ENCODE measurements at places on chromosomes 2 and 18.

- DNase-seq = no peak
Observed at GRCh38 chr2:162403884-162404283, 60.0 kb downstream of the GCA start.

DNA sequence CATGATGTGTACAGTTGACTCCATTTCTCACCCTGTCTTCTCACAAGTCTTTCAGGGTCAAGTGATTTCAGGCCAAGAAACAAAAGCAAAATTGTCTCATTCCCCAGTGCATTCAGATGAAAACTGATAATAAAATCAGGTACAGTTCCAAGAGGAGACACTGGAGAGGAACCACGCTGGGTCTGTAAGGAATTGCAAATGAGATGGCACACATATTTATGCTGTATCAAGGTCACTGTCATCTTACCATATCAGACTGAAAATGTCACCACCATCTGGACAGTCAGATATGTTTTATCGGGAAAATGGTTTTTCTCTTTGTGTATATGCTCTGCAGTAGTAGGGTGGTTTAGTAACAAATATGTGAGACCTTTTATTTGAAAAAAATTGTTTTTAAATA, 91.7 kb downstream of the CCDC138 start:
- no peak for DNase-seq

DNA sequence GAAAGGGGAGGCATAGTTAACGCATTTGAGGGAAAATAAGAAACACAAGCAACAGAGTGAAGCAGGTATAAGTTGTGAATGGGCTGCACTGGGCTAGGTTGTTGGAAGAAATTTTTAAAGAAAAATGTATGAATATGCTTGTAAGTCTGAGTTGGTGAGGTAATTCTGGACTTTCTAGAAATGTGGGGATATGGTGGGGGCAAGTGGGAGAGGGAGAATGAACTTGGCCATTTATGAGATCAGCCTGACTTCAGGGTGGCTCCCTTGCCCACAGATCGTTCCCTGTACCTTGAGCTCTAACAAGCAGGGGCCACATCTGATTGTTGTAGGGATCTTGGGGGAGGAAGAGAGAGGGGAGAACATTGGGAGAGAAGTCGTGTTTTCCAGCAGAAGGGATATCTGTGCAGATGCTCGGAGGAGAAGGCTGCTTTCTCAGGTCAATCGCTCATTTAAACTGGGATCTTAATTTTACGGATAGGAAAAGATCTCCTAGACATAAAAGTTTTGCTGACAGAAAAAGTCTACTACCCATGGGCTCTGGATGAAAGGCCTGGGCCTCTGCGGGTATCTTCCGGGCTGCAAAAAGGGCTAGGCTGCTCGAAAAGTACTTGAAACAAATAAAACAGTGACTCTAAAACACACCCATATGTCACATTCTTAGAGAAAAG, 42.5 kb upstream of the FZD5 start:
- DNase-seq = no peak

DNA sequence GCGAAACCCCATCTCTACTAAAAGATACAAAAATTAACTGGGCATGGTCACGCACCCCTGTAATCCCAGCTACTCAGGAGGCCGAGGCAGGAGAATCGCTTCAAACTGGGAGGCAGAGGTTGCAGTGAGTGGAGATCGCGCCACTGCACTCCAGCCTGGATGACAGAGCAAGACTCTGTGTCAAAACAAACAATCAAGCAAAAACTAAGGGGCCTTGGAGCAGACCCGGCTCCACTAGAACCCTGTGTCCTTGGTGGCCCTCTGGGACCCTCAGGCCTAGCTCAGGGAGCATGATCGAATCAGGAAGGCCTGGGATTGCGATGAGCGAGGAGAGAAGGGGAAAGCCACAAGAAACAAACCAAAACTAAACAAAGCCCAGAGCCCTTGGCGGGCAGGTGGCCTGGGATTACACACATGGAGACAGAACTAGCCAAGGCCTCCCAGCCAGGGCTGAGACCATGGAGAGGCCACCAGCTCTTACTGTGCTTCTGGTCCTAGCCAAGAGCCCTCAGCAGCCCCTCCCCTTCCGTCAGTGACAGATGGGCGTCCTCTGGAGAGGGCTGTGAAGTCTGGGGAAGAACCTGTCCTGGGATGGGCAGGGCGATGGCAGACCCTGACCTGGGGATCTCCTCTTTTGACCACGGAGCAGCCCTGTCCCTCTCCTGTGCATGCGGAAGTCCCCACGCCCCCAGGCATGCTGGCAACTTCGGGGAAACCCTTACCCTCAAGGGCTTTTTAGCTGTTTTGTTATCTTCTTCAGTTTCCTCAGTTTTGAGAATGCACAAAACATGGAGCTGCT, 27.4 kb upstream of the CATIP start:
- DNase-seq = no peak

DNA sequence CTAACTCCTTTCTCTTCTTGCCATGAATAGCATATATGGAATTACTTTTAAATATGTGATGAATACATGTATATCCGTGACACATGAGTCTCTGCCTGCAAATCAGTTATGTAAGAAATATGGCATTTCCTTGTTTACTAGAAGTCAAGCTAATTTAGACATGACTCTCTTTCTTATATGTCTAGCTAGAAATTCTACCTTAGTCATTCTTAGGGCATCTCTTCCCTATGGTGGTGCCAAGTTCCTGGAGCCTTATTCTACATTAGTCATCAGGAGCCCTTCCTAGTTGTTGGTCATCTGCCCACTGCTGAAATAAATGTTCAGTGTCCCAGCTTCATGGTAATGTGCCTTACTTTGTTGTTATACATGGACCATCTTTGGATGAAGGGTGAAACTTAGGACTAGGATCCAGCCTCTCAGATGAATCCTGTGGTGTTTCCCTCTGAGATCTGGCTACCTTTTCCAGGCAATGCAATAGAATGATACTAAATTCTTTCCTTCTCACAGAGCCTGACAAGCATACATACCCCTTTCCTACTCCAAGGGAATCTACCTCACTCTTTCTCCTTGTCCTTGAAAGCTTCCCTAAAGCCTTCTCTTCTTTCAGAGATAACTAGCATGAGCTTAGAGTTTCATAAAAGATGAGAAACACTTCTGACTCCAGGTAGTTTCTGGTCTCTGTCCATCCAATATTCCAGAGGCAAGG, 415.3 kb upstream of the VWC2L start:
- DNase-seq = no peak

- no peak for DNase-seq
Observed at GRCh38 chr2:85221067-85221691, 88.0 kb downstream of the TCF7L1 start.

- no peak for DNase-seq
Observed at GRCh38 chr2:152537081-152537651, 180.1 kb downstream of the PRPF40A start.

DNA sequence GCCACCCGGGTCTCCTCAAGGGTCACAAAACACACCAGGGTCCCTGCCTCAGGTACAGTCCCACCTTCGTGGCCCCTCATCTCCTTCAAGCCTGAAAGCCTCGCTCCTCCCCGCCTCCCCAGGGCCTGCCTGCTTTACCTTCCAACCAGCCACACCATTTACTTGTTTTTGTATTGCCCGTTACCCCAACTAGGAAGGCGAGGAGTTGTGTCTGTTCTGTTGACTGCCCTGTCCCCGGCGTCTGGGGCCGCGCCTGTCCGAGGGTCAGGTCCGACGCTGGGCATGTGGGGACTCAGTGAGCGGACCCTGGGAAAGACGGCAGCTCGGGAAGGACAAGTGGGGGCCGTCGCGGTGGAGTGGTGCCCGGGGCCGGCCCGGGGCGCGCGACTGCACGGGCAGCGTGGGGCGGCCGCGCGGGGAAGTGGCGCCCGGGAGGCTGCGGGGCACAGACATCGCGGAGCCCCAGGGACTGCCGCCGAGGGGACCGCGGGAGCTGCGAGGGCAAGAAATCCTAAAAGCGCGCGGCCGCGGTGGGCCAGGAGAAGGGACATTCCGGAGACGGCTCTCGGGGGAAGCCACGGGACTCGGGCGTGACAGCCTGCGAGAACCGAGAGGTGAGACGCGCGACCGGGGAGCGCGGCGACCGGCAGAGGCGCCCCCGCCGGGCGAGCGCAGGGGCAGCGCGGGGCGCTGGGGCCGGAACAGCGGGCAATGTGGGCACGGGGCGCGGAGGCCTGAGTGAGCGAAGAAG, 797 bp upstream of the GRHL1 start:
- DNase-seq = no peak

DNA sequence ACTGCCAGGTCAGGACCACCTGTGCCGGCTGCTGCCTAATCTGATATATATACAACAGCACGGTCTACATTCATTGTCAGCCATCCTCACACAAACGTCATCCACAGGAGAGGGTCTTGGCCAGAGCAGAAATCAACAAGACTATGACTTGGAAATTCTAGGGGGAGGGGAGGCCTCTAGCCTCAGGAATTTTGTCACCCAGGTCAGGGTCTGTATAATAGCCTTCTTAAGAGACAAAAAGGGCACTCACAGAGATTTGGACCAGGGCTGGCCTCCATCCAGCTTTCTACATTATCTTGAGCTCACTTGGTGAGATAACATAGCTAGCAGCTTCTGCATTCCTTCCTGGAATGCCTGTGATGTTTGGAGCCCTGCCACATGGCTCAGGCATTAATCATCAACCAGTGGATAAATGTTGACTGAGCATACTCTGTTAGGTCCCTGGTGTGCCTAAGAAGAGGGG, 50.4 kb upstream of the CTIF start:
- peak; percentile 51 for DNase-seq

- no peak for DNase-seq
Observed at GRCh38 chr2:16130906-16131400, 190.6 kb downstream of the MYCN start.

DNA sequence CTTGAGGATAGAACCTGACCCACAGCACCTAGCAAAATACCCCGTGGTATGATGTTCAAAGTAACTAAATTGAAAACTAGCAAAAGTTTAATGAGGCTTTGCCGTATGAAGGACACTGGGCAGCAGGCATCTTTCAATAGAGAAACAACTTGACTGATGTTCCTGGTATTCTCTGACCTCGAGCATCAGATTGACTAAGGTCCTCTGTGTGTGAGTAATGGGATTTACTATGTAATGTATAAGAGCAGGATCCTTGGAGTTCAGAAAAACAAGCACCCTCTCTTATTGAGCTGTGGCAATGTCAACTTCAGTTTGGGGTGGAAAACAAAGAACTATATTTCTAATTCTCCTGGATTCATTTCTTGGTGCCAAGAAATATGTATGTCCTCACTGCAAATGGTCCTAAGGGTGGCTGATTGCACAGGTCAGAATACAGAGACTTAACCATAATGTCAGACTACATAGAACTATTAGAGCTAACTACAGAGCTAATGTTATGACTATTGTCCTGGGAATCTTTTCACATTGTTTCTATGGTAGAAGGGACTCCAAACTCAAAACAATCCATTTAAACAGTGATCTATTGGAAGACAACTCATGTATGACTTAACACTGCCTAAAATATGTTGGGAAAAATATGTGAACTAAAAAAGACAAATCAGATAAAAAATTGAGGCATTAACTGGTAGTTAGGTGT, 4.4 kb downstream of the TNFAIP6 start:
- DNase-seq = no peak

DNA sequence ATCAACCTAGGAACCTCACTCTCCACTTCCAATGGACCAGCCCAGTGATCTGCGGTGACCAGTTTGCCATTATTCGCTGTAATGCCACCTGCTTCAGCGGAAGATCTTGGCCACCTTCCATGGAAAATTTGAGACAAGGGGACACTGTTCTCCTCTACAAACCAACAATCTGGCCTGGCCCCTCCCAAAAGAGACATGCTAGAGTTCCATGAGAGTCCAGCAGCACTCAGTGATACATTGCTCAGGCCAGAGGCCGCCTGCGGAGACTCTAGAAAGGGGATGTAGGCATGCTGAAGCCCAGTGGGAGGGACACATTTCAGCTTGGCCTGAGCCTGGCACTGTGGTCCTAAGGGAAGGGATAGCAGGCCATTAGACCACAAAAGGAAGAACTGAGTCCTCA, 58.3 kb downstream of the COL6A3 start:
- no peak for DNase-seq
